ENCODE measurements at places on chromosomes 7 and 10. TPM values are rescaled to one million over a fixed set of nuclear protein-coding genes. Genes with fewer than 3 reads are reported as not detected.

The ATP6V0A4 gene
- total RNA-seq = 4.8 TPM

The CLEC5A gene
- total RNA-seq = not detected

The PKD1L1 gene
- 0.08 TPM for total RNA-seq

The ODAD2 gene
- not detected for total RNA-seq

The PLEKHS1 gene
- total RNA-seq = 4.9 TPM

The SPDYE11 gene
- total RNA-seq = not detected

The UTF1 gene
- total RNA-seq = not detected

The CYP26C1 gene
- total RNA-seq = 0.60 TPM

GRCh38 chr7:22442882-22443369 lies 57.1 kb downstream of the STEAP1B start:
- DNase-seq = peak; percentile 73

DNA sequence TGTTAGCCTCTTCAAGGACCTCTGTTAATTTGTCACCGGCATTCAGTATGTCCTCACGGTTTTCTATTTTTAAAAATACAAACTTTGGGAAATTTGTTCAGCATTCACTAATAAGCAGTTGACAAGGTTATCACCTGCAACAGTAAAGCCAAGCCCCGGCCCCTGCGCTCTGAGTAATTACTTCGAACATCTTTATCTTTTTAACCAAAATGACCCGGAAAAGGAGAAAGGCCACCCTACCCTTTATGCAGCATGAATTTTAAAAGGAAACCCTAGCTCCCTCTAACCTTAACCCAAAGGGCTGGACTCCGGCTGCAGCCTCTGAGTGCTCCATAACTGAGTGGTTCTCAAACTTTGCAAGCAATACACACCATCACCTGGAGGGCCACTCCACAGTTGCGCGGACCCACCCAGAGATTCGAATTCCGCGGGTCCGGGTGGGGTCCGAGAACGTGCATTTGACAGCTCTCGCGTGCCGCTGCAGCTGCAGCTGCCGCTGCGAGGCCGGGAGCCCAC lies 940 bp downstream of the NSMCE4A start:
- no peak for DNase-seq

- no peak for DNase-seq
Measured at GRCh38 chr10:113630929-113631533, 32.8 kb downstream of the NRAP start.

DNA sequence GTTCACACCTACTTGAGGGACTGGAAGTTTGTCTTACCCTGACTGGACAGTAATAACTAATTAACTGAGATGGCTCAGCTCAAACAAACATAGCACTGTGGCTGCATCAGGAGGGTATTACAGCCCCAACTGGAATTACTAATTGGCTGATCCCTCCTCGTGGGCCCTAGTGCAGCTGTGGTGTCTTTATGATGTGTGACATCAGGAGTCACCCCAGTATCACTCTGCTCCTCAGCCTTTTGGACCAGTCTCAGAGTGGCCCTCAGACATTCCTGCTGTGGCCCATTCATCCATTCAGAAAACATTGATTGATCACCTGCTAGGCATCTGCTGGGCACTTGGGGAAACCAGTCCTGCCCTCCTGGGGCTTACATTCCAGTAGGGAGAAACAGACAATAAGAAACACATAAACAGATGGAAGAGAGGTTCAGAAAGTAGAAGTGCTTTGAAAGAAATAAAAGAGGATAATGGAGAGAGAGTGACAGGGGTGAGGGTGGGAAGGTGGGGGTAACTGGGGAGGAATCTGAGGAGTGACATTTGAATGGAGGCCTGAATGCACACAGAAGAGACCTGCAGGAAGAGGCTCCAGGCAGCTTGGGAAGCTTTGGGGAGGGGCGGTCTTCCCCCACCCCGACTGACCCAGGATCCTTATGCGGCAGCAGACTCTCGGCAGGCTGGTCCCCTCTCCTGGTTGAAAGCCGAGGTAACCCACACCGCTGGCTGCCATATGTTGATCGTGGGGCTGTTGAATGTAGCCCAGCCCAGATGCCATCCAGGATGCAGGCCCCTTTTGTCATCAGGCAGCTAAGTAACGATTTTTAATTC lies 113.1 kb downstream of the C10orf105 start:
- no peak for DNase-seq

GRCh38 chr10:46270086-46270811 lies 16.5 kb upstream of the ANTXRL start:
- DNase-seq = no peak

- no peak for DNase-seq
Measured at GRCh38 chr10:60234551-60234950, 155.1 kb downstream of the ANK3 start.

DNA sequence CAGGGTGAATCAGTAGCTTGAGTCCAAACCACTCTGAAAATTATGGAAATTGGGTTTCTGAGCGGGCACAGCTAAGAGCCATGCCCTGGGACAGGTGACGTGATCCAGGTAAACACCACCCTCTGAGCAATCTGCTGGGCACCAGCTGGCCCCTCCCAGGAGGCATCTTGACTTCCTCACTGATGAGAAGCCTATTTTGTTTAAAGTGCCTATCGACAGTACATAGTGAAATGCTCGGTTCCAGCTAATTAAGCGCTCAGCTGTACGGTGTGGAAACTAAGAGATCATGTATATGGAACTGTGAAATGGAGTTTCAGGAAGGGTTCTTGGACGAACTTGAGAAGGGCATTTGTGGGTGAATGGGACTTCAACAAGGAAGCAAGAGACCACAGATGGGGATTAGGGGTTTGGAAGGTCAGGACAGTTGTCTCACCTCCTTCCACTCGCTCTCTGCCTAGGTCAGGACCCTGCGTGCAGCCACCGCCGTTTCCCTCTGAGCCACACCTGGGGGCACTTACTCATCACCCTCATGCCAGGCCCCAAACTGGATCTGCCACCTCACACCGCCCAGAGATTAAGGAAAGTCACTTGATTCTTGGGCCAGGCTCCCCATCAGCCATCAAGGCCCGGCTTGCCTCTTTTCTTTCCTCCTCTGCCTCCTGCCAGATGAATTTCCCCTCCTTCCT lies 3.2 kb downstream of the ITPRIP start:
- peak; percentile 65 for DNase-seq

DNA sequence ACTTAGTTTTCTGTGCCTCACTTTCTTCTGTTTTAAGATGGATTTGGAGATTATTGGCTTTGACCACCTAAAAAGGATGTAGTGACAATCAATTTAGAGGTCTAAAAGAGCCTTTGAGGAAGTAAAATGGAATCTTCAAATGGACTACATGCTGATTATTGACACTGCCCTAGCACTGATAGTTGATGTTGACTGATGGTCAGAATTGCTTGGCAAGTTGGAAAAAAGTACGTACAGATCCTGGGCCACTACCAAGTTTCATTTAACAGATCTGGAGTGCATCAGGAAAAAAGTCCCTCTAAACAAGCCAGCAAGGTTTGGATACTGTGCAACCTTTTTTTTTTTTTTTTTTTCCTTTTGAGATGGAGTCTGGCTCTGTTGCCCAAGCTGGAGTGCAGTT lies 81.1 kb downstream of the TCF7L2 start:
- no peak for DNase-seq

DNA sequence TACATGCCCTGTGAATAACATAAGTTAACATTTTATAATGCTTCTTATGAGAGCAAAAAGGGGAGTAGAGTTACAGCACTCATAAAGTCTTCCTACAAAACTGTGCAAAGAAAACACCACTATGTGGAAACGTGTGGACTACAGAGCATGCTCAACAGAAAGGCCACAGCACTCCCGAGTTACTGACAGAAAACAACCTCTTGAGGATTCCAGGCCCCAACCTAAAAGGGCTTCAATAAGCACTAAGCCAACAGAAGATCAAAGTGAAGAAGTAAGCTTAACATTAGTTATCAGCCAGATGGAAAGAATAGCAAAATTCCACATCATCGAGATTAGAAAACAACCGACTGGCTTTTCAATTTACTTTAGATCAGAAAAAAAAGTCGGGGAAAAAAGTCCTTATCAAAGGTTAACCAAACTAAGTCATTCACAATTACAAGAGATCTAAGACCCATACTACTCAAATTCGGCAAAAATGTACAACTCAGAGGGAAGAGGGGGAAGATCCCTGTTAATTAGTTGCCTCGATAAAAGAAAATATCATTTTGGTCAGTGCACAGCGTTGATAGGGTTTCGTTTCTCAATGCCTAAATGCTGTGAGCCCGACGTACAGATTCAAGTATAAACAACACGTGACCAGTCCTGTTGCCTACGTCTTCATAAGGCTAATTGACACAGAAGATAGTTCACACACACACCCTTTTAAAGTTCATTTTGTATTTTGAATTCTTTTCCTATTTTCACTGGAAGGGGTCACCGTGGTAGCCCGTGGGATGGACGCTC lies 1.4 kb downstream of the KBTBD2 start:
- DNase-seq = peak; percentile 69

DNA sequence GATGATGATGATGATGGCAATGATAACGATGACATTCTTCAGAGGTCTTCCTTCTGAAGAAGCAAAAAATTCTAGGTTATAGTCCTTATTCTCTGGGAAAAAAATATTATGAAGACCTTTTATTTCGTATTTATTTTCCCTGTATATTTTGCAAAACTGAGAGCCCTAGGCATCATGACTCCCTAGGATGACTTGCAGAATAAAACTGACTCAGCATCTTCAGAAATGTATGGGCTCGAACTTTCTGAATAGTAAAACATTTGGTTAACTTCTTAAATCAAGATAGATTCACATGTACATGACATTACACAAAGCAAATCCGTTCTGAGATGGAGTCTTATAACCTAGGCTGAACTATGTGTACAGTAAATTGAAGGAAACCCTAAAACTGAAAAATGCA lies 29.4 kb downstream of the DKK1 start:
- no peak for DNase-seq

- no peak for DNase-seq
Measured at GRCh38 chr7:157843336-157844140, 506.7 kb downstream of the DNAJB6 start.

GRCh38 chr7:159177284-159177953 lies 32.8 kb upstream of the VIPR2 start:
- DNase-seq = no peak

- peak; percentile 24 for DNase-seq
Measured at GRCh38 chr10:62374862-62375710, 917 bp downstream of the ZNF365 start.

GRCh38 chr7:158052381-158053060 lies 535.1 kb downstream of the PTPRN2 start:
- DNase-seq = no peak

DNA sequence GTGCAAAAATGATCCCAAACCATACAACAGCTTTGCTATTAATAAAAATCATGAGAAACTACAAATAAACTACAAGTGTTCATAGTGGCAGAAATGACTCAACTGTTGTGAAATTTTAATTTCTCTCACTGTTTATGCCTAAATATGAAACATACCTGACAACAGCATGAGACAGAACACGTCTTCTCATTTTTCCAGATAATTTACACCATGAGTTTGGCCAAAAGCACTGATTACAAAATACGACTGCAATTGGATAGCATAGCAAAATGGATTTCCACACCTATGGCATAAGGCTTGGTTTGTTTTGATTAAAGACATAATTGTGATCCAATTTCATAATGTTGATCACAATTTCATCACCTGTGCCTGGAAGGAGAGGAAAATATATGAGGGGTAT lies 608.6 kb downstream of the GATA3 start:
- no peak for DNase-seq

- DNase-seq = no peak
Measured at GRCh38 chr10:108755646-108756045, 1167.7 kb downstream of the XPNPEP1 start.

GRCh38 chr7:47653550-47654411 lies 71.9 kb upstream of the TNS3 start:
- peak; percentile 55 for DNase-seq

DNA sequence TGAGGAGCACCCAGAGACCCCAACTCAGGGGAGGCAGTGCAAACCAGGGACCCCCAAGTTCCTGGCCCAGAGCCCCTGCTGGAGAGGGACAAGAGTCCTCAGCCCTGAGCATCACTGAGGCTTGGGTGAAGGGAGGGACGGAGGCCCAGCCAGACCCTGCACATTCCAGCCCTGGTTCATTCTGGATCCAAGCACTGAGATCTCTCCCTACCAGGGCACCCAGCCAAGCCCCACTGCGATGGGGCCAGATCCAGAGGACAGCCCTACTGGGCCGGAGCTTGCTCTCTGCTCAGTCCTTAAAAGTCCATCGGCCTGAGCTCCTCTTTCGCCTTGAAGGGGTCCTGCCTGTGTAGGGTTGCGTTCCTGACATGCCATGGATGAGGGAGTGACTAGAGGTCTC lies 40.5 kb upstream of the RABGEF1 start:
- DNase-seq = no peak

GRCh38 chr7:40674316-40674715 lies 539.5 kb downstream of the SUGCT start:
- DNase-seq = no peak

- DNase-seq = no peak
Measured at GRCh38 chr10:118506671-118507590, 88.5 kb downstream of the PRLHR start.

- DNase-seq = no peak
Measured at GRCh38 chr10:91856637-91857036, 52.6 kb downstream of the FGFBP3 start.

DNA sequence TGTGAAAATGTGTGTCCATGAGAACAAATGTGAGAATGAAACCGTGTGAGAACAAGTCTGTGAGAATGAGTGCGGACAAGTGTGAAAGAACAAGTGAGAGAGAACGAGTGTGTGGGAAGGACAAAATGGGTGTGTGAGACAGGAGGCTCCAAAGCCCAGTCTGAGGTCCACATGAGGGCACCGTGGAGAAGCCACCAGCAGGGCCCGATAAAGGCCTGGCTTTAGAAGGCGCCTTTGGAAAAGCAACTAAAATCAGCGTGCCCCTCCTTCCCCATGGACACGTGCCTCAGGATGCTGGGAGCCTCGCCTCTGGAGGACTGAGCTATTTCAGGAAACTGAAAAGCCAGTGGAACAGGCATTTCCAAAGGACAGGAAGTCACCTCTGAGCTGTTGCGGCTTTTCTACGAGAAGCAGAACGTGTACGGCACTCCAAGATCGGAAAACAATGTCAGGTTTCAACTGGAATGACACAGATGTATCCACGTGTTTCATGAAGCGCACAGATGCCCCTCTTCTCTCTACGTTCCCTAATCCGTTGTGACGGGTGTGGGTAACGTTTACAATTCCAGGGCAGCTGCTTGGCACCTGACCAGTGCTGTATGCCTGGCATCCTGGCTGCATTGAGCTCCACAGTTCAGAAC lies 46.4 kb downstream of the ESYT2 start:
- DNase-seq = peak; percentile 64

DNA sequence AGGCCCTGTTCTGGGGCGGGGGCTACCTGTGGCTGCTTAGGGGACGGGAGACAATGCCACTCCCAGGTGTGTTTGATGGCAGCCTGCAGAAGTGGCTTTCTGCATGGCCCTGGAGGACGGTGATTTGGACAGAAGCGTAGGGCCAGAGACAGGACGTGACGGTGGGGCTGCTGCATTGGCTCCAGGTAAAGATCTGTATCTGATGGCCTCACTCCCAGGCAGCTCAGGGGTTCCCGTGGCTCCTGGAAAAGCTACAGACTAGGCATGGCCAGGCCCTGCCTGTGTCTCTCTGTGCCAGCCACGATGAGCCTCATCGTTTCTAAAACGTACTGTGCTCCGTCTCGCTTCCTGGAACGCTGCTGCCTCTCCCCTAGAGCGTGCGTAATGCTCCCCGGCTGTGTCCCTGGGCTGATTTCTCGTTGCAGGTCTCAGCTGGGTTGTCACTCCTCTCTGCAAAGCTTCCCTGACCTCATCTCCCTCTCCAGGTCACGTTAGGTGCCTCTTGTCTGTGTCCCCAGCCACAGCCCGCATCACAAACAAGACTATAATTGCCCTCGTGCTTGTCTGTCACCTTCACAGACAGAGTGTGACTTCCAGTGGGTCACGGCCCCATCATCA lies 12.6 kb downstream of the GTF2IRD1 start:
- no peak for DNase-seq

GRCh38 chr10:3714531-3714930 lies 70.5 kb downstream of the KLF6 start:
- no peak for DNase-seq

All from PC-9 (cell line).